ENCODE measurements at places on chromosomes 5 and 9.

- no peak for DNase-seq
Measured at GRCh38 chr5:127975961-127976360, 107.6 kb upstream of the SLC12A2 start.

DNA sequence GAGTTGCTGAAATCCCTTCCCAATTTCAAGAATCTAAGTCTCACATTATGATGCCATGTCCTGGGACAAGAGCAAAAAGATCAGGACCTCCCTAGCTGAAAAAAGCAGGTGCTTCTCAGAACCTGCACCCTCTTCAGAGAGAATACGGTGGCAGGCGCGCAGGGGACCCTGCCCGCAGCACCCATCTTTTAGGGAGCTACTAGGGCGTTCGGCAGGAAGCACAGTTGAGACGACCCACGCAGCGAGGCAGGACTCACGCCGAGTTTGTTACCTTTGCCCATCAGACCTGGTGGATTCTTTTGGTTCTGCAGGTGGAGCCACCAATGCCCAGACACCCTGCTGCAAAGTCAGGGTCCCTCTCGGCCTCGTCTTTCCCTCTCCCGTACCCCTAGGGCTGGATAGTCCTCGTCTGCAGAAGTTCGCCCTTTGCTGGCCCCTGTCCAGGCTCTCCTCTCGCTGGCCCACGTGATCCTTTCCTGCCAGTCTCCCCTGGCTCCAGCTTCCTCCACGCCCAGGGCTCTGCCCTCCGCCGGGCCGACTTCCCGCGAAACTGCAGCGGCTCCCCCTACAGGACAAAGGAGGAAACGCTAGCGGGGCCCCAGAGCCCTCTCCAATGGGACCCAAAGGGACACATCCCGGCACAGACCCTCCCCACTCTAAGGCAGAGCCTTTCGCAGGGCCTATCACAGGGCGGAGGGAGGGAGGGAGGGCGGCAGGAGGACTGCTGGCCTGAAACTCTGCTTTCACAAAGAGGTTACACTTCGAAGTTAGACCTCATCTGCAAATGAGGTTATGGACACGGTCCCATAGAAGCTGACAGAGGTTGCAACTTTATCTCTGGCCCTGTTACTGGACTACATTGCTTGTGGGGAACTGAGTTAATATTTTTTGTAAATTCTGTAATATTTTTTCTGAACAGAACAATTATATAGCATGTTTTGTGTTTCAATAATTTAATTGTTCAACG is 28.8 kb downstream of the TMEM174 start:
- no peak for DNase-seq

GRCh38 chr9:120531683-120532300 is 48.2 kb downstream of the CDK5RAP2 start:
- DNase-seq = no peak

GRCh38 chr5:169923988-169924387 is 56.3 kb downstream of the INSYN2B start:
- no peak for DNase-seq

DNA sequence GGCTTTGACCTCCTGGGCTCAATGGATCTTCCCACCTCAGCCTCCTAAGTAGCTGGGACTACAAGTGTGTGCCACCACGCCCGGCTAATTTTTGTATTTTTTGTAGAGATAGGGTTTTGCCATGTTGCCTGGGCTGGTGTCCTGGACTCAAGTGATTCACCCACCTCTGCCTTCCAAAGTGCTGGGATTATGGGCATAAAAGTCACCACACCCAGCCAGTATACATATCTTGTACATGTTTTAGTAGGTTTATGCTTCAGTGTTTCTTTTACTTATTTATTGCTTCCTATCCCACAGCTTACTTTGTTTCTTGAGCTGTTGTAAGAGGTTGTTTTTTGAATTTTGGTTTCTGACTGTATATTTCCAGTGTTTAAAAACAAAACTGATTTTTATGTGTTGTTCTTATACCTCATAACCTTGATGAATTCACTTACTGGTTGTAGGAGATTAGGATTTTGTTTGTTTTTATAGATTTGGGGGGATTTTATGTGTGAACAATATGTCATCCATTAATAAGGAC is 12.9 kb downstream of the FBXW5 start:
- no peak for DNase-seq

GRCh38 chr9:135592625-135593024 is 31.1 kb downstream of the PAEP start:
- DNase-seq = no peak

DNA sequence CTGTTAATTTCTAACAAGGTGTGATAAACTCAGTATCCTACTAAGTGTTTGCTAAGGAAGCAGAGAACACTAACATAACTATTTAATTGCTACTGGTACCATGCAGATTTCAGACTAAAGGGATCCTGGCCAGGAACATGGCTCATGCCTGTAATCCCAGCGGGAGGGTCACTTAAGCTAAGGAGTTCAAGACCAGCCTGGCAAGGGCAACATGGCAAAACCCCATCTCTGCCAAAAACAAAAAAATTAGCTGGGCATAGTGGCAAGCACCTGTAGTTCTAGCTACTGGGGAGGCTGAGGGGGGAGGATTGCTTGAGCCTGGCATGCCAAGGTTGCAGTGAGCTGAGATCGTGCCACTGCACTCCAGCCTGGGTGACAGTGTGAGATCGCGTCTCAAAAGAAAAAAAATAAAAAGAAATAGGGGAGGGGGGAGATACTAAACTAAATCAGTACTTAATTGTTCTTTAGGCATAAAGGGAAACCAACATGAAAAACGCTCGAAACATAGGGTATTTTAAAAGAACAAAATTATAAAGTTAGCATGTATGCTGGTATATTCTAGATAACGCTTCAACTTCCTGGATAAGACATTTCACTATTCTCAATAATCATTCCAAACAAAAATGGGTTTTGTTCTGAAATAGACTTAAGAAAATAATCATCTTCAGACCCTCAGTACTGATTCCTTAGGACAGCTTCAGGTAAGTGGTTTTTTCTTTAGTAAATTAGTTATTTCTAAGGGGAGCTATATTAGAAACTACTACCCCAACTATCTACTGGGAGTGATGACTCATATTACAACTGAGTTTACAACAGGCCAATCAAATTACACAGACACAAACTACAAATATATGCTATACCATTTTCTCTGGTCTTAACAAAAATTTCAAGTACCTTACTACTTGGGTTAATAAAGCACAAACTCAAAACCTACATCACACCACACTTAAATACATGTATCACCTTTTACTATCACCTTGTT is 3.5 kb downstream of the PANK3 start:
- DNase-seq = no peak

Measured in AG09309 (cell line).